GOT3 (cell line): ENCODE measurements at places on chromosomes 1 and 21.

DNA sequence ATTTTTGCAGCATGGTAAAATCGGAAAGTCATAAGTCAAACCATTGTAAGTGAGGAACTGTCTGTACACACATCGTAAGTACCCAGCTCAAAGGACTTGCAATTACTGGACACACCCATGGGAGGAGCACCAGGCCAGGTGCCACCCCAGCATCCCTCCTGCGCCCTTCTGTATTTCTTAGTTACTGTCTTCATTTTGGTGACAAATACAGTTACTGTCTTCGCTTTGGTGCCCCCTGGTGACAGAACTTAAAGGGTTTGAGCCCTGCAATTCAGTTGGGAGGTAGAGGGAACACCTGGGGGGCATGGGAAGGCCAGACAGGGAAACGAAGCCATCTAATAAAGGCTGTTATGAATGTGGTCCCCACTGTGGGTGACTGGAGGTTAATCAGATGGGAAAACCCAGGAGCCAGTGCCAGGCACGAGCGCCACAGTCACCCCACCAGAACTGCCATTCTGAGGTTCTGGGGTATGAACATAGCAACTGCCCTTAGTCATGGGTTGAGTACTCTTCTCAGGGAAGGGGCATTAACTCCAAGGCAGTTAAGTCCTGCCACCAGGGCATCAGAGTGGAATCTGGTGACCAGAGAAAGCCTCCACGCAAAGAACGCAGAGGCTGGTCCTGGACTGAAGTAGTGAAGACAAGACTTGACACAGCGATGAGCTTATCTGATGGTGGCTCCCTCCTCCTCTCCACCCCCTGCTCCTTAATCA lies 612.9 kb downstream of the PTPRU start:
- DNase-seq: no peak

DNA sequence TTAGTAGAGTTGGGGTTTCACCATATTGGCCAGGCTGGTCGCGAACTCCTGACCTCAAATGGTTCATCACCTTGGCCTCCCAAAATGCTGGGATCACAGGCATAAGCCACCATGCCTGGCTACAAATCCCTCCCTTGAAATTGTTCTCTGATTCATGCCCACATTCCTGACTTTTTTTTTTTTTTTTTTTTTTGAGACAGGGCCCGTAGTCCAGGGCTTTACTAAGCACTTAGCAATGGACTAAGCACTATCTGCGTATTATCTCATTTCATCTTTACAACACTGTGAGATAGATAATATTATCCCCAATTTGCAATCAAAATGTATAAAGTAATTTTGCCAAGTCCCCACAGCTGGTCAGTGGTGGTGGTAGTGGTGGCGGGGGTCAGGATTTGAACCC lies 58.9 kb downstream of the VWA5B1 start:
- no peak for DNase-seq

DNA sequence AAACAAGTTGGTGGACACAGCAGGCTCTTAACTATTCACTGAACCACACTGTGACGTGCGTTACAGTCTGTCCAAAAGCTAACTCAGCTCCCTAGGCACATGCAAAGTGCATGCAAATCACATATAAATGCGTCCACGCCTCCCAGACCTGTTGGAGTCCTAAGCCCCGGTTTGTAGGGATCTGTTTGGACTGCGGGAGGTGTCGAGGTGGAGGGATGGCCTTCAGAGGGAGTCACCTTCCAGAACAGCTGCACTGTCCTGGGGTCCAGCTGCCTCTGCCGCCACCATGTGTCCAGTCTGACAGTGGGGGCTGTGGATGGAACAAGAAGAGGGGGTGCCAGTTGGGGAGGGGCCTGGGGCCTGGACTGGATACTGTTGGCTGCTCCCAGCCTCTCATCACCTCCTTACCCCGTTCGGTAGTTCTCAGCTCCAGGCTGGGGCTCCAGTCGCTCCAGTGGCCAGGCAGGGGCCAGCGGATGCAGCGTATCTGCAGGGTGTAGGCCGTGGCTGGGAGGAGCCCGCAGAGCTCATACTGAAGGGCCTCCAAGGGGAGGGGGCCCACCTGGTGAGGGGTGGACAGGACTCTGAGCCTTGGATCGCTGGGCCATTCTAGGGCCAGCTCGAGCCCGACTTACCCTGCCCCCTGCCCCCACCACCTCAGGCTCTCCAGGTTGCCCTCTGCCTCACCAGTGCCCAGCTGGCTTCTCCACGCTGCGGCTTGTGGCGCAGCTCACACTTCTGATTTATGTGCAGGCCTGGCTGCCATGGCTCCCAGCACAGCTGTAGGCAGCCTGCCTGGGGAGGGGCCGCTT lies 7.9 kb upstream of the MRPS15 start:
- no peak for DNase-seq

- DNase-seq: no peak
Measured at GRCh38 chr1:180287988-180288705, 58.1 kb downstream of the LHX4 start.

DNA sequence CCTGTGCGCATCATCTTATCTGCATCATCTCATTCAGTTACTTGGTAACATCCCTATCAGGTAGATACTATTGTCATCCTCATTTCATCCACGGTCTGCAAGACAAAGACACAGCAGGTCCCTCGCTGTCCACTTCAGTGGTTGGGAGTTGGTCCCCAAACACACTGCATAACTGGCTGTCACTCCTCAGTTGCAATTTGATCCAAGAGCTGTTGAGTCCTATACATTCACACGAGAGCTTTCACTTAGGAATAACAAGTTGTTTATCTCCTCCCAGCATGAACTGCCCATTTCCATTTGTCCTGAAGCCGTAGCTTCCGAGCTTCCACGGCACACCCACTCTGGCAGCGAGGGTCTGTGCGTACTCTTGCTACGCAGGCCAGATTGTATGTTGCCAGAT lies 472.0 kb downstream of the CAMTA1 start:
- DNase-seq: no peak

GRCh38 chr1:243645281-243645680 lies 204.8 kb downstream of the AKT3 start:
- no peak for DNase-seq

DNA sequence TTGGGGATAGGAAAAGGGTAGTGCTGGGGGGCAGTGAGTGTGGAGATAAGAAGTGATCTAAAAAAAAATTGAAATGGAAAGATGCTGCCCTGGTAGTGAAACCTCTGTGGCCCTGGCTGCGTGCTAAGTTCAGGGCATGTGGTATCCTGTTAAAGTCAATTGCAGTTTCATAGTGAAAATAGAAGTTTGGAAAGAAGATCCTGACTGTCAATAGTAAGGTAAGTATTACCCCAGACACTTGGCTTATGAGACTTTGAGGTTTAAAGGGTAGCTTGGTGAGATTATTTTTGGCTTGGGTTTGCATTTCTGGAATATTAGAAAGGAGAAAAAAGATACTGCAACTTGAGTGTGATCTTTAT lies 6.8 kb downstream of the ARID1A start:
- DNase-seq: no peak

GRCh38 chr1:93874025-93874651 lies 4.9 kb downstream of the DNTTIP2 start:
- DNase-seq: no peak

GRCh38 chr1:92486251-92487077 lies at the start of gene GFI1:
Gene GFI1, minus strand, starts transcription at chr1:92486925. Its CDS starts 3,438 bp downstream, at chr1:92483487.
- no peak for DNase-seq

- DNase-seq: no peak
Measured at GRCh38 chr1:15557594-15557993, 27.3 kb downstream of the AGMAT start.

GRCh38 chr1:64696879-64697278 lies 48.0 kb upstream of the RAVER2 start:
- DNase-seq: no peak

DNA sequence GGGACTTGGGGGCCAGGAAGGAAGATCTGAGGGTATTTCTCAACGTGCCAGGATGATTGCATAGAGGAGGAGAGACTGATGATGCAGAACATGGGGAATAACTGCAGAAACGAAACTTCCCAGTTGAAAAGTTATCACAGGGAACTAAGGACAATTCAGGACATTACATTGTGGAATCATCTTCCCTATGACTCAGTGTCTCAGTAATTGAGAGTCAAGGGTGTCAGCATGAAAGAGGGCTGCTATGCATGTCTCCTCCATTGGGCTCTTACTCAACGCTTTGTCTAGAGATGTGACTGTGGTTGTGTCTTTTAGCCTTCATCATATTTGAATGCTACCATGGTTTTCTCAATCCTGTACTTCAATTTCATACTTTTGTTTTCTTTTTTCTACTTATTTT lies 48.9 kb upstream of the PTGFR start:
- no peak for DNase-seq

- DNase-seq: no peak
Measured at GRCh38 chr1:41683681-41684500, 199.4 kb upstream of the EDN2 start.

GRCh38 chr1:185215911-185216310 lies 58.9 kb downstream of the SWT1 start:
- no peak for DNase-seq

GRCh38 chr1:235454021-235454420 lies 50.2 kb downstream of the B3GALNT2 start:
- DNase-seq: no peak

- no peak for DNase-seq
Measured at GRCh38 chr1:225780630-225781029, 3.0 kb downstream of the SRP9 start.

GRCh38 chr21:40613546-40614030 lies 233.4 kb downstream of the DSCAM start:
- DNase-seq: no peak

DNA sequence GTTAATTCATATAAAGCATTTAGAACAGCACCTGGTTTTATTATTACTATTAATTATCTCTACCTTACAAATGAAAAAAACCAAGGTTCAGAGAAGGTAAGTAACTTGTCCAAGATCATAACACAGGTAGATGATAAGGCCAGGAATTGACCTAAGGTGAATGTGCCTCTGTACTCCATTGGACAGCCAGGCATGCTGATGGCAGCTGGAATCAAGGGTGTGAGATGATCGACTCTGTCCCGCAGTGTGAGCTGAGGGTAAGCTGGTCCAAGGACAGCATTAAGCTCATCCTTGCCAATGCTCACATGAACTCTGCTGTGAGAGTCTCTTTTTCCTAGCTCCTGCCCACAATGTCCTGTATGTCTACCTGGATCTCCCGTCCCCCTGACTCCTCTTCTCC lies 58.4 kb downstream of the DMAP1 start:
- no peak for DNase-seq

DNA sequence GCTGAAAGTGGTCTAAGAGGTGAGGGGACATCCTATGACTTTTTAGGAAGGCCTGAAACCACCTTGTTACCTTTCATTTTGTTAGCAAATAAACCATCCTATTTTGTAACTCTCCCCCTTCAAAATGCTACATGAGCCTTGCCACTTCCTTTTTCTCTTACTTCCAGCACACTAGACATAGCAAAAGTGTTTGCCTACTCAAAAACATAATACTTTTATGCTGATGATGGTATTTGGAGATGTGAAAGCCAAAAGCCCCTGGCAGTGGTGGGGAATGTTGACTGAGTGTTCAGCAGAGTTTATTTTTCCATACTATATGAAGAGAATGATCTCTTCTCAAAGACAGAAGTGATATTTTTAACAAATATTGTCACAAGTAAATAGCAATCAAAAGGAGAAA lies 134.2 kb downstream of the EDEM3 start:
- DNase-seq: no peak

DNA sequence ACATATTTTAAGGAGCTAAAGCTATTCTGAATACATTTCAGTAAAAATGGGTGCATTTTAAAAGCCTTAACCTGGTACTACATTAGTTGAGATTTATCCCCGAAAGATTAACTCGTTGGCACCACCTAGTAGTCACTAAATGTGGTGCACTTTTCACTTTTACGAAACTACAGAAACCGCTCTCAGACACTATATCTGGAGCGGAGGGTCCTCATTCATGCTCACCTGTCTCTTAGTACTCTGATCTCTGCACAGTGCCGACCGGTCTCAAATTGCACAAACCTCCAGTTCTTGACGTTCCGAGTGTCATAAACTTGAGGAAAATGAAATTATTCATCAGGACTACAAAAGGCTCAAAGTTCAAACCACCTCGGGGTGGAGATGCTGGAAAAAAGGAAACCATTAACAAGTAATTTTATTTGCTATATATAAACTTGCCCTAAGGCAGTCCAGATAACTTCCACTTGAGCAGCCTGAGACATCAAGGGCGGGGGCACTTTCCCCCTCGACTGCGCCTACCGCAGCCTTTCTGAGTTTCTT lies 722 bp downstream of the LZIC start:
- DNase-seq: no peak

GRCh38 chr1:159921251-159921650 lies 4.1 kb downstream of the TAGLN2 start:
- DNase-seq: no peak

- DNase-seq: no peak
Measured at GRCh38 chr1:201511396-201511940, 4.5 kb upstream of the CSRP1 start.

DNA sequence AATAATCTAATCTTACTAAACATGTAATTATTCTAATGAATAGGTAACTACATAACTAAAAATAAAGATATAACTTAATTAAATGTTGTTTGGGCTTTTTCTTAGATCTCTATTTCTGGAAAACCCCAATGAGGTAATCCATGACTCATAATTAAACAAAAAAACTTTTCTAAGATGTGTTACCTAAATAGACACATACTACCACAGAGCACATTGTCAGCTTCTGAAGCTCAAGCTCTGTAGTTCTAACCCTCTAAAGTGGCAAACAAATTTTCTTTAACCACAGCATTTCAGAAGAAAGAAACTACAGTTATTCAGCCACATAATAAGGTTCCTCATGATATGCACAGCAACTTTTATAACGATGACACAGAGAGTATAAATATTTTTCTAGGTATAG lies 4.2 kb downstream of the OR6K3 start:
- DNase-seq: no peak

DNA sequence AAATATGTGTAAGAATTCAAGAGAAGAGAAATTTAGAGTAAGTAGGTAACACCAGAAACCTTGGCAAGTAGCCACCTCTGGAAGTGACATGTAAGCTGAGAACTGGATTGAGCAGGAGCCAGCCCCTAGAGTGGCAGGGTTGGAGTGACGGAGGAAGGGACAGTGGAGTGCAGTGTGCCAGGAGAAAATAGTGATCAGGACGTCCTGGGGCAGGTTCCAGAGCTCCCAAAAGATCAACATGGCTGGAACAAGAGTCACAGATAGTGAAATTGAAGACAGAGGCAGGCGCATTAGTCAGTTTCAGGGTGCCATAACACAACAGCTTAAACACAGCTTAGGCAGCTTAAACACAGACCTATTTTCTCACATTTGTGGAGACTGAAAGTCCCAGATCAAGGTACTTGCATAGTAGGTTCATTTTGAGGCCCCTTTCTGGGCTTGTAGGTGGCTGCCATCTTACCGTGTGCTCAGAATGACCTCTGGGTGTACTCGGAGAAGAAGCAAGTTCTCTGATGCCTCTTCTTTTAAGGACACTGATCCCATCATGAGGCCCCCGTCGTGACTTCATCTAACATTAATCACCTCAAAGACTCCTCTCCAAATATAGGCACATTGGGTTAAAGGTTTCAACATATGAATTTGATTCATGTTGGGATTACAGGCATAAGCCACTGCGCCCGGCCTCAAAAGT lies 37.2 kb downstream of the GNPAT start:
- DNase-seq: no peak

- no peak for DNase-seq
Measured at GRCh38 chr1:21294266-21294989, 4.2 kb upstream of the ECE1 start.
